ENCODE measurements at places on chromosomes 16 and 17.

DNA sequence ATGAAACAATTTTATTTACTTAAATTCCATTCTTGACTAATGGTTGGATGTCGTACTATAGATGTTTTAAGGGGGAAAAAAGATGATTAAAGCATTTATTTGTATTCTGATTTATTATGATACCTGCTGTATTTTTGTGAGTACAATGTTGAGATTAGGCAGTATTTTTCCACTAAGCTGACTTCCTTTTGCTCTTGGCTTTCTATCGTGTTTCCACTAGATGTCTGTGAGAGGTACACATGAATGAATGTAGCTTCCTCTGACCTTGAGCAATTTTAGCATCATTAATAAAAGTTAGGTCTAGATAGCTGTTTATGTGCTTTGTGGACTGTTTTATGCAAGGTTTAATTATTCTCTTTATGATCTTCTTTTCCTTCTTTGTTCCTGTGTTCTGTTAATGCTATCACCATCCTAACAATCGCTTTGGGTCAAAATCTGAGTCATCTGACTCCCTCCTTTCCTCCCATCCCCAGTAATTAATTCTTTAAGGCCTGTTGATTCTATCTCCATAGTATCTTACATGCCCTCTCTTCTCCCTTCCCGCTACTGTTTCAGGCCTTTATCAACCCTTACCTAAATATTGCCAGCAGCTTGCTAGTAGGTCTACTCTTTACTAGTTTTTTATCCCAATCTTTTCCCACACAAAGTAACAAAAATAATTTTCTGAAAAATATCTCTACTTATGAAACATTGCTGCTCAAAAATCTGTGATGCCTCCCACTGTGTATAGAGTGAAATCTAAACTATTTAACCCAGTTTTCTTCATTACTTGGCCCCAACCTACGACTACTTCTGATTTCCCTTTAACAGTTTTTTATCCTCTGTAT is 76.0 kb downstream of the VMP1 start:
- no peak for DNase-seq

DNA sequence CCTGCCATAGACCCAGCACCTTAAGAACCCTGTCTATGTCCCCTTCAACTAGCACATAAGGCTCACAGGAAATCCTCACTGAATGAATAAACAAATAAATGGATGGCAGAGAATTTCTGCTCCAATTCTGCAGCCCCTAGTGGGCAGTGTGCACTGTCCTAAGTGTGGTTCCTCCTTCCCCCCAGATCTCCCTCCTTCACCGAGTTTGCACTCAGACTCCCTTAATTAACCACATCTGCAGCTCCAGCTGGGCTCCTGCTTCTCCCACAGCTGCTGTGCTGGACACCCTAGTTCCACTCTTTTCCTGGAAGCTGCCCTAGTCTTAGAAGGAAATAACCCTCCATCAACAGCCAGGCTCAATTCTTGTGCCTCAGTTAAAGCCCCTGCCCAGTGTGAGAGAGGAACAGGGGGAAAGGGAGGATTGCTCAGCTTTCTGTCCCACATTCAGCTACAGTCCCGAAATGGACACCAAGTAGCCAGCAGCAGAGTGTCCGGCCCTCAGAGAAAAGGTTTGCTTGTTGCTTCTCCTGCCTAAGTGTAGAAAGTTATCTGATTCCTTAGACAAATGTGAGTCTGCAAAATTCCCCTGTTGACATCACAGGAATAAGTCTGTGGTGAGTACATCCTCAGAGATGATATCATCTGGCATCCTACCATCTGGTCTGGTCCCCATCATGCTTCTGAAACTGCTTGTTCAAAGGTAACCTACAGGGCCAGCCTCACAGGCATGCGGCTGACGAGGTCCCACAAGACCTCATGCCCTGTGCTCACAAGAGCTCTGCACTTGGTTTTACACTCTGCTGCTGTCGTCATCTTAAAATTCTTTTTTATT is 12.3 kb downstream of the LRRC3C start:
- DNase-seq = no peak

DNA sequence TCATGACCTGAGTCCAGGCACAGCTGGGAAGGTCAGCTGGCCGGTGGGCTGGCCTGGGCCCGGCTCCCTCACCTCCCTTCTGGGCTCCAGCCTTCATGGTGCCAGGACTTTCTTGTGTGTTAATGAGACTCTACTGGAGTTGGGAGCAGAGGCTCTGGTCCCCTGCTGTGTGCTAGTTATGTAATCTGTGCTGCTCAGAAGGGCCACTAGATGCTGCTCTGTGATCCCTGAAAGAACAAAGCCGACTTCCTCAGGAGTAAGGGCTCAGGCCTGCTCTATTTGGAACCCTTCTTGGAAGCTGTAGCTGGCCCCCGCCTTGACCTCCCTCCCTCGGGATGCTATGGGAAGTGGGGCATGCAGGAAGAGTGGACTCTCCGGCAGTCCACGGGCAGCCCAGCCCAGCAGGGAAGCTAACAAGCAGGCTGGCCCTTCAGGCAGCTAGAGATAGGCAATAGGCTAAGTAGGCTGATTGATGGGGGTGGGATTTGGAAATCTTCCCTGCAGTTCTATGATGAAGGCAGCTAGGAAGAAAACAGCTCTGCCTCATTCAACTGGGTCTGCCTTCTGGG is 3.3 kb upstream of the CDK5R1 start:
- peak; percentile 37 for DNase-seq

- no peak for DNase-seq
Observed at GRCh38 chr17:78163881-78164747, 4.3 kb upstream of the SYNGR2 start.

DNA sequence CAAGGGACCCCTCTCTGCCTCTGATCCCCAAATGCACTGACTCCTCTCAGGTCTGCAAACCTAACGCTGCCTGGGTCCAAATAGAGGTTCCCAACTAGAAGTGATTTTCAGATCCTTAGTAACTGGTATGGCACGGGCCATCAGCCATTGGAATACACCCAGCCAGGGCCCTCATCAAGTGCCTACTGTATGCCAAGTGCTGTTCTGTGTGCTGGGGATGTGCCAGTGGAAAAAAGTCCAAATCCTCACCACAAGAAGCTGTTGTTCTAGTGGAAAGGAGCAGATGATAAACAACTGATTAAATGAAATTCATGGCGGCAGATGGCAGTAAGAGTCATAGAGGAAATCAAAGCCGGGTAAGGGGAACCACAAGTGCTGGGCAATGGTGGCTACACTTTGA is 57.2 kb upstream of the MED9 start:
- DNase-seq = no peak

- DNase-seq = no peak
Observed at GRCh38 chr17:60305141-60305540, 86.8 kb downstream of the USP32 start.

- no peak for DNase-seq
Observed at GRCh38 chr17:69900101-69900500, 174.9 kb upstream of the KCNJ16 start.

DNA sequence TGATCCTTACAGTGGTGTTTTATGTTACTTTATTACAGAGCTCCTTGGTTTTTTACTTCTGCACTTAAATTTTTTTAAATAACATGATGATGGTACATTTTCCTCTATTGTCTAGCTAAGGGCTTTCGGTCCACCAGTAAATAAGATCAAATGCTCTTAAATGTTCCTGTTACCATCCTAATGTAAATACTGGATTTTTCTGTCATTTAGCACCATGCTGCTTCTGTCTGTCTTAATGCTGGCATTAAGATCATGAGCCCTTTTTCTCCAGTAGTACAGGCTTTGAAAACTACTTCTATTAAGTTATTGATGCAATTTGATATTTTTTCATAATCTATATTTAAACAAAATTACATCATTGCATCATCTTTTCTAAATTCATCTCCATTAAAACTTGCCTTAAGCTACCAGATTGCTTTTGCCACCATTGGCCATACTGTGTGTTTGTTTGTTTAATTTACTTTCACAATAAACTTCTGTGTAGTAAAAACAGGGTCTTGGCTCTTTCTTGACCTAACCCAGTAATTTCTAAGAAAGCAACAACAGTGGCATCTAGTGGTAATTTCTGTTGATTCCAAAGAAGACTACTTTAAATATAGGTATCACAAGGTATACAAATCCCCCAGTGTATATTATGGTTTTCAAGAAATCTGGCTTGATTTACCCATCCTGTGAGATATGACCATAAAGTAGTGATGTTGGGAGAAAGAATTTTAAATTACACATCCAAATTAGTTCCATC is 9.0 kb upstream of the PHAF1 start:
- no peak for DNase-seq

GRCh38 chr16:1871974-1872635 is at the start of gene MEIOB:
Gene MEIOB (minus strand): TSS chr16:1872164. CDS start chr16:1868175, 3,989 bp downstream.
- peak; percentile 27 for DNase-seq
